ENCODE measurements at places on chromosomes 12 and 14.
A peak's percentile ranks its signal among the peaks of the same experiment; 100 is the strongest.

DNA sequence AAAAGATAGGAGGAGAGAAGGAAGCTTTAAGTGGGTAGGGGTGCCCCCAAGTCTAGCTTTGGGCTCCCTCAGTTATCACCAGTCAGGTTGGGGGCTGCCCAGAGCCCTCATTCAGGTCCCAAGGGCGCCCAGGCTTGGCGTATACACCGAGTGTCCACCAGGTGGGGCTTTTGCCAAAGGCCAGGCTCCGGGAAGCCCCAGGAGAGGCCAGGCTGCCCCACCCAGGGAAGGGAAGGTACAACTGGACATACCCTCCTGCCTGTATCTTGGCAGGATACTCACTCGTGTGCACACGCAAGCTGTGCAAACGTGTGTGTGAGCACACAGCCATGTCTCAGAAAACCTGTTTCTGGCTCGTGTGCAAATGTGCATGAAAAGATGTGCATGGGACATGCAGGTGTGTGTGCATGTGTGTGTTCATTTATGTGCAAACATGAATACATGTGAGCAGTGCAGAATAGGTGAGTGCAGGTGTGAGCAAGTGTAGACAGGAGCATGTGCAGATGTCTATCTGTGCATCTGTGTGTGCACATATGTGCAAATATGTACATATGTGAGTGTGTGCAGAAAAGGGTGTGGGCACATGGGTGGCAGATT is 103.9 kb upstream of the MYL2 start:
- peak; percentile 26 for DNase-seq

GRCh38 chr14:55724736-55725135 is 144.7 kb downstream of the KTN1 start:
- DNase-seq = no peak

DNA sequence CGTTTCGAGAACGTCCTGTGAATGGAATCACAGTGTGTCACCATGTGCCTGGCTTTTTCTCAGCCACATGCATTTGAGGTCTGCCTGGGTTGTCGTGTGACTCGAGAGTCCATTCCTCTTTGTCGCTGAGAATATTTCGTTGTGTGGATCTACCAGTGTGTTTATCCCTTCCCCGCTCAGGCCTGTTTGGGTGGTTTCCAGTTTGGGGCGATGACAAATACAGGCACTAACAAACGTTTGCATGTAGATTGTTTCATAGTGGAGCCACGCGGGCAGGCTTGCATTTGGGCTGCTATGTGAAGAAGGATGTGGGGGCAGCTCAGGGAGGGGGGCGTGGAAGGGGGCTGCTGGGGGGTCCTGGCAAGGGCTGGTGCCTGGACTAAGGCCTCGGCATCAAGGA is 14.1 kb downstream of the RIN3 start:
- DNase-seq = no peak

GRCh38 chr12:121167232-121167820 is 34.6 kb downstream of the P2RX7 start:
- no peak for DNase-seq

DNA sequence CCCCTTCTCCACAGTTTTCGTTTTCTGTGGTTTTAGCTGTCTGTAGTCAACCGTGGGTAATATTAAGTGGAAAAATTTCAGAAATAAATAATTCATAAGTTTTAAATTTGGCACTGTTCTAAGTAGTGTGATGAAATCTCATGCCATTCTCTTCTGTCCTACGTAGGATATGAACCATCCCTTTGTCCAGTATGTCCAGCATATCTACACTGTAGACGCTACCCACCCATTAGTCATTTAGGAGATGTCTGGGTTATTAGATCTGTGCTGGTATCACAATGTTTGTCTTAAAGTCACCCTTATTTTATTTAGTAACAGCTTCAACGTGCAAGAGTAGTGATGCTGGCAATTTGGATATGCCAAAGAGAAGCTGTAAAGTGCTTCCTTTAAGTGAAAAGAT is 44.7 kb downstream of the ATF7IP start:
- no peak for DNase-seq

- no peak for DNase-seq
Observed at GRCh38 chr12:2265461-2266167, 212.8 kb downstream of the CACNA1C start.

- DNase-seq = no peak
Observed at GRCh38 chr14:92861856-92862745, 60.8 kb upstream of the CHGA start.

DNA sequence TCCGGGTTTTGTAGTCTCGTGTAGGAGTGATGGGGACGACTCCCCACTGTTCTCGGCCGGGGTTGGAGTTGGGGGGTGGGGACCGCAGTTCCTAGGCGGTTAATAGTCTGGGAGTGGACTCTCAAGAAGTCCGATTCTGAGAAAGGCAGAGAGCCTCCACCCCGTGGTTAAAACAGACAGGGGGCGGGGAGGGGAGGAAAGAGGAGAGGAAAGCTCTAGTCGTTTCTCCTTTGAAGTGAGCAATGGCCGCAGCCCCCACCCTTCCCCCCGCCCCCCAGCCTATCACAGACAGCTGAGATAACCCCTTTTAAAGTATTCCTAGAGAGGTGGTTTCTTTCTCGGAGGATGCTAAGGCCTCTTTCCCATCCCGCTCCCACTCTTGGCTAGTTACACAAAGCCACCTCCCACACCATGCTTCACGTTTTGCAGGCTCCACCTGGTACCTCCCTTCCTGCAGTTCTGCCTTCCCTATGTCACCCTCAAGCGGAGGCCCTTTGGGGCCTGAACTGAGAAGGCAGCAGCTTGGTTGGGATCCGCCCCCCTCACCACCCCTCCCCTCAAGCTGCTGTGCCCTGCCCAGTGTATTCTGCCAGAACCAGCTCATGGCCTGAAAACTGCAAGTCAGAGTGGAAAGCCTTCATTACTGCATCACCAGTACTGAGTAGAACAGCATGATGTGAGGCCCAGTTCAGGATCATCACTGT is 853 bp downstream of the USP5 start:
- DNase-seq = peak; percentile 56

DNA sequence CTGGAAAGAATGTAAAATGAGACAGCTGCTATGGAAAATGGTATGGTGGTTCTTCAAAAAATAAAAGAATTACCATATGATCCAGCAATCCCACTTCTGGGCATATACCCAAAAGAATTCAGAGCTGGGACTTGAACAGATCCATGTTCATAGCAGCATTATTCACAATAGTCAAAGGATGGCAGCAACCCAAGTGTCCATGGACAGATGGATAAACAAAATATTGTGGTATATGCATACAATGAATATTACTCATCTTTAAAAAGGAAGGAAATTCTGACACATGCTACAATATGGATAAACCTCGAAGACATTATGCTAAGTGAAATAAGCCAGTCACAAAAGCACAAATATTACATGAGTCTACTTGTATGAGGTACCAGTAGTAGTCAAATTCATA is 9.1 kb downstream of the RAB2B start:
- DNase-seq = no peak

DNA sequence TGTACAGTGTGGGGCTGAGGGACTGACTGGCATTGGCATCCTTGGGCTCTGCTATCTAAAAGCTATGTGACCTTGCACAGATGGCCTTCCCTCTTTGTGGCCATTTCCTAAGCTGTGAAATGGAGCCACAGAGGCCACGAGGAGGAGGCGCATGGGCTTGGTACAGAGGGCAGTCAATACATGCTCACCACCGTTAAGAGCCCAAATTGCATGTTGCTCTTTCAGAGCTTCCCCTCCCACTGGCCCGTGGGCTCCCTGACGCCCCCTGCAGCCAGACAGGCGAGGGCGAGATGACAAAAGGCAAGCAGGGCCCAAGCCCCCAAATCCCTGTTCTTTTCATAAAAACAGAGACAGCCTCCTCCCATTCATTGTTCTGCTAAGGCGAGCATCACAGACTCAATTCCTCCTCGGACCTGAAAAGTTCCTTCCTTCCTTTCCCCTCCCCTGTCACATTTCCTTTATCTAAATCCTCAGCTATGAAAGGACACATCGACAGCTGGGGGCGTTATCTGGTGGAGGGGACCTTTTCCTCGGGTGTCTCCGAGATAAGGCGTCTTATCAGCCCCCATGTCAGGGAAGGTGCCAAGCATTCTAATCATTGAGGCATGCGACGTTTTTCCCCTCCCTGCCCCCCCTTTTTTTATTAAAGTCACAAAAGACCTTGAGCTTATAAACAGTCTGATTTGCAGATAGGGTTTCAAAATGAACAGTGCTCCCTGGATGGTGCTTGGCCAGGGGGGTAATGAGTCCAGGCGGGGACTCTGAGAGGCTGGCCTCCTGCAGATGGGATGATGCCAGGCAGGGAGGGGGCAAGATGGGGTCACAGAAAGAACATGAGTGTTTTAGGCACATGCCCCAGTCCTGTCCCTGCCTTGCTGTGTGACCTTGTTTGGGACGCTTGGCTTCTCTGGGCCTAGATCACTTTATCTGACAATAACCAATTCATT is 26.4 kb downstream of the FAM222A start:
- DNase-seq = no peak

DNA sequence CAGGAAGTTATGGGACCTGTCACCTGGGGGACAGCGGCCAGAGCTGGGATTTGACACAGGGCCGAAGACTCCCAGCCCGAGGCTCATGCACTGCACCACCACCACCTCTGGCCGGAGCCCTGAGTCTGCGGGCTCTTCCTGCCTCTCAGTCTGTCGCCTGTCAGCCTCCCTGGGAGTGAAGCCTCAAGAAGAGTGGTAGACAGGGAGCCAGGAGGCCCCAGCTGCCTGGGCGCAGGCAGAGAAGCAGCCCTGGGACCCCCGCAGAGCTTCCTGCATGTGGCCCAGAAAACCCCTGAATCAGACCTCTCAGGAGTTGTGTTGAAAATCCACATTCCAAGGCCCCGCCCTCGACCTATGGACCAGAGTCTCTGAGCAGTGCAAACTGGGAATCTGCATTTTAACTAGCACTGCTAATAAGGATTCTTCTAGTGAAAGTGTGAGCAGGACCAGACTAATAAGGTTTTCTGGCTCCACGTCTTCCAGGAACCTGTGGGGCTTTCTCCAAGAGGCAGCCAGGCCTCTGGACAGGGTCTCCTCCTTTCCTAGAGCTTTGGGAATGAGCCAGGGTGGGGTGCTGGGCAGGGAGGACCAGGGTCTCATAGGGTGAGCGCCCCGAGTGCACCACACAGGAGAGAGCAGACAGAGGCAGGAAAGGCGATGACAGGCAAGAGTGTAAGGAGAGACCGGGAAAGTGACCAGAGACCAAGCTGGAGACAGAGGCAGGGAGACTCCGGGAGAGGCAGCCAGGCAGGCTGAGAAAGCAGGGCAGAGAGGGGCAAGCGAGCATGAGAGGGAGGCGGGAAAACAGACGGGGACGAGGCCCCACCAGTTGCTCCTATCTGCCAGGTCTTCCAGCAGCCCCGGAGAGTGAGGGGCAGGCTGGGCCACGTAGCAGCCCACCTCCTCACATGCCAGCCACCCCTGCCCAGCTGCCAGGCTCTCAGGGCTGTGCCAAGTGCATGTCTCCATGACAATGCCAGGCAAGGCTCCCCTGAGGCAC is 112.4 kb downstream of the BCL11B start:
- DNase-seq = no peak

DNA sequence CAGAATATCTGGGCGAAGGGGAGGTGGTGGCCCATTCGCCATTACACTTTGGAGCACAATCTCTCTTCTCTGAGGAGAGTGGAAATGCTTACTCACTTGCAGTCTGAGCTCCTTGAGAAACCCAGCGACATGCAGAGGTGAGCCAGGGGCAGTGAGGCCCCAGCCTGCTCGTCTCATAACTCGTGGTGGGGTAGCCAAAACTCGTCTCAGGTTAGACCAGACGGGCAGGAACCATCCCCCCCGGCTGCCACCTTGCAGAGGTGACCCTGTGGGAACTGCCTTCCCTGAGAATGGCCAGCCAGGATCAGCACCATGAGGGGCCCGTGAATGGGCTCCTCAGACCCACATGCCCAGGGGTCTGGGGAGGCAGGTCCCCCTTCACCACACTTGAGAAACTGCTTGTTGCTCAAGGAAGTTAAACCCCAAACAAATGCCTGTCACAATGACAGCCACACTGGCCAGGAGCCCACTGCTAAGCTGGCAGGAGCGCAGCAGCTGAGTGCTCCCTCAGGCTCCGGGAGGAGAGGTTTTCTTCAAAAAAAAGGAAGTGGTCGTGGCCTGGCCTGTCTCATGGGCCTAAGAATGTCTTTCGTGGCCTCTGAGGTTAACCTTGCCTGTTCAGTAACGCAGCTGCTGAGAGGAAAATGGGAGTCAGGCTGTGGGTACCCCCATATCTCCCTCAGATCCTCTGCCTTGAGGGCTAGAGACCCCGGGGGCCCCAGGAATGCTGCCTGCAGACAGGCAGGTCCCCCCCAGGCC is 9.2 kb upstream of the ALDH2 start:
- DNase-seq = no peak

- no peak for DNase-seq
Observed at GRCh38 chr14:74645244-74645643, 33.2 kb upstream of the LTBP2 start.

- no peak for DNase-seq
Observed at GRCh38 chr12:120055231-120056000, 61.1 kb downstream of the RAB35 start.

DNA sequence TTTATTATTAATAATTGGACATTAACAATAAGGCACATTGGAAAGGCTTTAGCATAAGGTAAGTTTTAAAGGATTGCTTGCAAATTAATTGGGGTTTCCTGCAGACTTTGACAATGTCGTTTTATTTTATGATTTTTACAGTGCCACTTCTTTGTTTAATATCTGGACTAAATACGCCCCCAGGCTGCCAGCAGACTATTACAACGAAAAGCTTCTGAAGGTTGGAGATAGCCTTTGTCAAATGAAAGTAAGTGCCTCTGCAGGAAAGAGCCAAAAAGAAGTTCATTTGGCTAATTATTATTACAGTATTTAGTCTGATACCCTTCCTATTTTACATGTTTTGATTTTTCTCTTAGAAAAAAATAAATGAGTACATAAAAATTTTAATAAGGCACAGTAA is 11.3 kb downstream of the CFAP54 start:
- no peak for DNase-seq

- no peak for DNase-seq
Observed at GRCh38 chr12:29644536-29645162, 139.1 kb downstream of the TMTC1 start.

DNA sequence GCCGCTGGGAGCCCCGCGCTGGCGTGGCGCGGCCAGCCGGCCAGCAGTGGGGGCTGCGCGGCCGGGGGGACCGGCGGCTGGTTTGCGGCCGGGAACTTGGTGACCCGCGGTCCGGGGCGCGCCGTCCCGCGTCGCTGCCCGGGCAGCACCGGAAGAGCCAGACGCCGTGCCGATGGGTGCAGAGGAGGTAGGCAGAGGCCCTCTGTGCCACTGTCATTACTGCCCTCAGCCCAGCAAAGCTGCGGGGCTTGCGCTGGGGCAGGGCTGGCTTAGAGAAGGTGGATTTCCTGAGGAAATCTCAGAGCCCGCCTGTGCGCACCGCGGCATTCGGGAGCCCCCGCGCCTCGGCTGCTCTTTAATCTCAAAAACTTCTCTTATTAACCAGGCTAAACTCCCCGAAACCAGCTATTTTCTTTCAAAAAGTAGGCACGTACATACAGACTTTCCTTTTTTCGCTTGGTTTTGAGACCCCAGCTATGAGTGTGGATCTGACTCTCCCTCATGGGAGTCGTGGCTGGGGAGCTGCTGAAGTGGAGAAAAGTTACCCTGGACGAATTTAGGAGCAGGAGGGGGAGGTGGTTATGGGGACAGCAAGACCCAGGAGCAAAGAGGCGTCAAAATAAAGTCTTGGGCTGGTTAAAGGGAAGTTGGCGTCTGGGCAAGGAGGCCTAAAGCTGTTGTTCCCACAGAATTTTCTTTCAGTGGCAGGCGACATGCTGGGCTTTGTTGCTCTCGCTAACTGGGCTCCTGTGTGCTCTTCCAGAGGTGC is 802 bp downstream of the SUSD6 start:
- no peak for DNase-seq
